ENCODE measurements at places on chromosomes 1 and 21.

- no peak for DNase-seq
Observed at GRCh38 chr21:16624479-16625118, 888.2 kb upstream of the CXADR start.

DNA sequence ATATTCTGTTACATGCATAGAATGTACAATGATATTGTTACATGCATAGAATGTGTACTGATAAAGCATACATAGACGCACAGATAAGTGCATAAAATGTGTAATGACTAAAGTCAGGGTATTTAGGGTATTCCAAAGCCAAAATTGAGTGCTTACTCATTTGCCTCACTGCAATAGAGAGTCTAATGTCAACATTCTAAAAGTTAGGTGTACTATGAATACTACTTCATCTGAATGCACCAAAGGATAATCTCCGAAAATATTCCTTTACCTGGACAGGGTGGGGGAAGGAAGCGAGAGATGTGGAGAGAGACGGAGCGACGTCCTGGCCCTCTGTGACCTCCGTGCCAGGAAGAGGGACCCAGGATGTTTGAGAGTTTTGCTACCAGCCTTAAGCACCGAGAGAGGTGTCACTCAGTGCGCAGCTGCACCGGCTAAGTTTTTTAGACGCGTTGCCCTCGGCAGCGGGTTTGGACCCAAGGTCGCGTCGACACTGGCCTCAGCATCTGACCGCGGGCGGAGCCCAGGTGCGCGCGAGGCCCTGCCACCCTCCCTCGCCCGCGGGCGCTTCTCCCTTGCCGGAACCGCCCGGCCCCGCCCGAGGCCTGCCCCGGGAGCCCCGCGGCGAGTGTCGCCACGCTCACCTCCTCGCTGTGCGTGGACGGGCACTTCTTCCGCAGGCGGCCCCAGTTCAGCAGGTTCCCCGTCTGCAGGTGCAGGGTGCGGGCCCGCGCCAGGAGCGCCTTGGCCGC is 660 bp downstream of the GCLM start:
- DNase-seq: peak; percentile 24

DNA sequence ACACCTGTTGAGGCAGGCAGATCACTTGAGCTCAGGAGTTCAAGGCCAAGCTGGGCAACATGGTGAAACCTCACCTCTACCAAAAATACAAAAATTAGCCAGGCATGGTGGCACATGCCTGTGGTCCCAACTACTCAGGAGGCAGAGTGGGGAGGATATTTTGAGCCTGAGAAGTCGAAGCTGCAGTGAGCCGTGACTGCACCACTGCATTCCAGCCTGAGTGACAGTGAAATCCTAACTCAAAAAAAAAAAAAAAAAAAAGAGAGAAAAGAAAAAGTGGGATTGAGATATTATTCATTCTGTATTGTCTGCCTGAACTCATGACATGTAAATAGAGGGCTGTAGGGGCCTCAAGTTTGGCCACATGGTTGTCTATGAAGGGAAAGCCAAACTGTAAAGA is 37.3 kb downstream of the WNT2B start:
- DNase-seq: no peak

- no peak for DNase-seq
Observed at GRCh38 chr1:227780101-227781044, 35.1 kb upstream of the PRSS38 start.

DNA sequence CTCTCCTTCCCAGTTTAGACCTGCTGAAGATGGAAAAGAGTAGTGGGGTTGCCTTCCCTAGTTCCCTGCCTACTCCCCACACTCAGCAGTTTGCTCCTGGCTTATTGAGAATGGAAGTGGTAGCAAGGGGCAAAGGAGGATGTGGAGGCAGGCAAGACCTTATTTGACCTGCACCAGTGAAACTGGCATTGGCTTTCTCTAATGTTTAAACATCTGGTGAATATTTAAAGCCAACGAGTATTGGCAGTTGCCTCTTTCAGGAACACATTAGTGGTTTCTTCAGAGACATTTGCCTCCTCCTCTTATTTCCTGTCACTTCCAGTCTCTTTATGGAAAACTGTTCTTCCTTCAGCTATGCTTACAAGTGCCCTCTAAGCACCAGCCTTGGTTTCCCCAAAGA is 62.4 kb upstream of the VAV3 start:
- DNase-seq: no peak

Data from HuH-7.5 (cell line).